ENCODE measurements at places on chromosomes 13 and 19. TPM values are rescaled to one million over a fixed set of nuclear protein-coding genes. Genes with fewer than 3 reads are reported as not detected.

IZUMO4 gene
- total RNA-seq = 1.4 TPM

ACP7 gene
- total RNA-seq = 0.45 TPM

SOX1 gene
- total RNA-seq = not detected

ZBTB32 gene
- total RNA-seq = not detected

LAIR1 gene
- total RNA-seq = not detected

FTL gene
- 5,494 TPM for total RNA-seq

Measured in fibroblast of the aortic adventitia (primary cell).